ENCODE measurements at places on chromosomes 13 and 19.

- DNase-seq = no peak
Observed at GRCh38 chr13:35906636-35907035, 224.5 kb downstream of the DCLK1 start.

GRCh38 chr19:21749090-21749489 is 18.3 kb downstream of the ZNF100 start:
- DNase-seq = no peak

DNA sequence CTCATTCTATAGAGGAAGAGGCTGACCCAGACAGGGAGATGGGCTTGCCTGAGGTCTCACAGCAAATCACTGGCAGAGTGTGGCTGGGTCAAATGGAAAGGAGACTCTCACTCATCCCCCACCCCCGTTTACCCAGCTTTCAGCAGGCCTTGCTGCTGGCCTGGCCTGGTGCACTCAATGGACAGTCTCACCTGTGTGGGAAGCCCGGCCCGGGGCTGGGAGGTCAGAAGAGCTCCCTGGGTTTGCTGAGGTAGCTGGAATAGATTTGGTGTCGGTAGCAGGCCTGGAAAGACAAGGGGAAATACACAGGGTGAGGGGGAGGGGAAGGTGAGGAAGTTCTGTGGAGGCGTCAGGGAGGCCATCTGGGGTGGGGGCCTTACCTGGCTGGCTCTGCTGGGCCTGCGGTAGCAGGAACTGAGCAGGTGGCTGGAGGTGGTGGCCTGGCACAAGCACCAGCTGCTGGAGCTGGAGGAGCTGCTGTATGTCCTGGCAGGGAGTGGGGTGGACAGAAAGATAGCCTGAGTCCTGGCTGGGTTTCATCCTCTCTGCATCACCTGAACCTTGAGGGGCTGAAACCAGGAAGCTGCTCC is 23.5 kb downstream of the ZNF574 start:
- DNase-seq = no peak

DNA sequence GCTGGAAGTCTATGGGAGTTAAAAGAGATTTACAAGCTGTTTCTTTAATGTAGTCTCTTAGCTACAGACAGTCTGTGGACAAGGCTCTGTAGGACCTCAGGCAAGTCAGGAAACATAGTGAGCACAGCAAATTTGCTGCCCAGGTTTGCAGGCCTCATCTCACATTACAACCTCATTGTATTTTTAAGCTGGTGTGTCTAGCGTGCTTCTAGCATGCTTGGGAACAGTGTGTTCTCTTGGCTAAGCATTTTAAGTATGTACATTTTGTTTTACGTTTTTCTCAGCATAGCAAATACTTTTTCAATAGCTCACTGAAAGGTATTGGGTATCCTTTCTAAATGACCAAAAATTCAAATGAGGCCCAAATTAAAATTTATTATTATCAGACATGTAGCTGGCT is 113.2 kb downstream of the STARD13 start:
- DNase-seq = no peak

GRCh38 chr19:56367829-56368711 is 25.3 kb downstream of the ZNF582 start:
- peak; percentile 83 for DNase-seq

GRCh38 chr13:27921421-27921960 is 1.7 kb downstream of the PDX1 start:
- DNase-seq = no peak

GRCh38 chr13:31427151-31428100 is 227.7 kb downstream of the B3GLCT start:
- DNase-seq = no peak

- no peak for DNase-seq
Observed at GRCh38 chr19:38701455-38702063, 42.7 kb downstream of the CAPN12 start.

- no peak for DNase-seq
Observed at GRCh38 chr19:46931202-46931601, 70.4 kb downstream of the ARHGAP35 start.

- no peak for DNase-seq
Observed at GRCh38 chr13:84528408-84529070, 646.3 kb upstream of the SLITRK1 start.

- no peak for DNase-seq
Observed at GRCh38 chr13:34025746-34026145, 207.8 kb downstream of the RFC3 start.

- no peak for DNase-seq
Observed at GRCh38 chr13:100245104-100245503, 156.2 kb downstream of the PCCA start.

DNA sequence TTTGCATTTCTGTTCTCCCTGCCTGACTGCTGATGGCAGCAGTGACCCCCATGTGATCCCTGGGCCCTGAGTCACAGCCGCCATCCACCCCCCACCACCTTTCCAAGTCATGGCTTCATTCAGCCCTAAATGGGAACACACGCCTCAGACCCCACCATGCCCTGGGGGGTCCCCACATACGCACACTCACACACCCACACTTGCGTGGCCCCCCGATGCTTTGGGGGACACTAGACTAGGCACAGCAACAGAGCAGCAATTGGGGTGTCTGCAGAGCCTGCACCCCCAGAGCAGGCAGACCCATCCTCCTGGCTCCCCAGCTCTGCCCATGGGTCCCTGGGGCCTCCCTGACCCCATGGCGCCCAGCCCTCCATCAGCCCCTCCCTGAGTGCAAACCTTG is 5.5 kb upstream of the ISYNA1 start:
- DNase-seq = no peak

DNA sequence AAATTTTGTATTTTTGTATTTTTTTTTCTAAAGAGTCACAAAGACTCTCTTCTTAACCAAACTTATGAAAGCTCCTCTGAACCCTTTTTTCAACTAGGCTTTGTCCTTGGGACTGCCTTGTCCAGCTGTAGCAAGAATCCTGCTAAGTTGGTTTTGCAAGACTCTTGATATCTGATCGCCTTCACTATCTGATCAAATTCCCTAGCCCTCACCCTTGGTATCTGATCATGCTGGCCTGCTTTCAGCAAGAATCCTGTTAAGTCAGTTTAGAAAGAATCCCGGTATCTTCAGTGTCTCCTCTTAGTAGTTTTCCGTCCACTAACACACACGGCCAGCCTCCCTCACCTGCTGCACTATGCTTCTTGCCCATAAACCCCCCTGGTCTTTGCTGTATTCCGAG is 1.9 kb upstream of the SIGLEC5 start:
- no peak for DNase-seq

DNA sequence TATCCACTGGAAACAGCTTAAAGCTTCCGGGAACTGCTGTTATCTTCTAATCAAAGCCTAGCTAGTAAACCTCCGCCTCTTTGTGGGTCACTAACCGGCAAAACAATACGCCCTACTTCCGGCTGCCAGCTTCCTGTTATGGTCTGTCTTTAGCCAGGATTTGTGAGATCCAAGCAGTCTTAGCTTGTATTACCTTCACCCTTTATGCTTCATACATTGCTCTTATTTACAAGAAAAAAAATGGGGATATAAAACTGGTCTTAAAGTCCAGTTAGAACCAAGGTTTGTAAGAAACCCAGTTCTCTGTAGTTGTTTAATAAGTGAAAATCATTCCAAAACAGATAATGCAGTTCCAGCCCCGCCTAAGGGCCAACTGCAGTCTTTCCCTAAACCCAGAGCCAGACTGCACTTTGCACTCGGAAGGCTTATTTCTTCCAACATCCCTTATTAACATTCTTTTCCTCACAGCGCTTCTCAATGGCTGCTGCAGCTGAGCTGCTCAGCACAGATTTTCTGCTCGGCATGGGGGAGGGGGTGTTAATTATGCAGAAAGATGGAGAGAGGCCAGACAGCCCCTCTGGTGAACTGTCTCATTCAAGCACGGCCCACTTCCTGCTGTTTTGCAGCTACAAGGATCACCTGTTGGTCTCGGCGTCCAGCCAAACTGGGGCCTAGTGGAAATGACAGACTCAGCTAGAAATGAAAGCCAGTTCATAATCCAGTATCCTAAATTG is 368.4 kb downstream of the KLF12 start:
- peak; percentile 45 for DNase-seq

GRCh38 chr13:107864543-107865317 is 350.6 kb downstream of the LIG4 start:
- DNase-seq = no peak

- DNase-seq = peak; percentile 83
Observed at GRCh38 chr19:10259162-10259905, 7.3 kb downstream of the MRPL4 start.
